ENCODE measurements at places on chromosomes 6 and 20.
A peak's percentile ranks its signal among the peaks of the same experiment; 100 is the strongest.

- DNase-seq: peak; percentile 52
Measured at GRCh38 chr20:32017711-32018251, 7.5 kb downstream of the CCM2L start.

- DNase-seq: no peak
Measured at GRCh38 chr6:96246563-96246962, 230.8 kb downstream of the FUT9 start.

- no peak for DNase-seq
Measured at GRCh38 chr6:134802426-134803058, 147.4 kb downstream of the ALDH8A1 start.

DNA sequence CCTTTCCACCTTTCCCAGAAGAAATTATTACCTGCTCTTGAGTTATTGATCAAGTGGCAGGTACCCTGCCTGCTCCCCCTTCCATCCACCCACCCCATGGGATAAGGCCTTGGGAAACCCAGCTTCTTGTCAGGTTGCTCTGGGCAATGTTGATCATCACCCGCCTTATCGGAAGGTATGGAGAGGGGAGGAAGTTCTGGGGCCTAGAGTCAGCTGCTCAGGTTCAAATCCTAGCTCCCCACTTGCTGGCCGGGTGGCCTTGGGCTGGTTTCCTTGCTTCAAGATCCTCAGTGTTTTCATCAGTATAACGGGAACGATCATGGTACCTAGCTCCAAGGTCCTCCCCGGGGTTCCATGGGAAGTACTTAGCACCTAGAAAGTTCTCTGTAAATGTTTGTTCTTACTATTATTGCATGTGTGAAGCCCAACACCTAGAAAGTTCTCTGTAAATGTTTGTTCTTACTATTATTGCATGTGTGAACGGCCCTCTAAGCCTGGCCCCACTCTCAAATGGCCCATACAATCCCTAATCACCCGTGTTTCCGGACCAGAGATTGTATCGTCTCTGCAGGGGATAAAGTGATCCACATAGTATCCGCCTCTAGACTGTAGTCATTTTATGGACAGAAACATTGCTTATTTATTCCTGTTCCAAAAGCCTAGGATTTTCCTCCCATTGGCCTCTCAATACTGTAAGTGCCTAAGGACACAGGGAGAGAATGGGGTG is 1.1 kb upstream of the PREX1 start:
- no peak for DNase-seq

GRCh38 chr20:33191484-33191883 is 23.5 kb downstream of the BPIFA2 start:
- no peak for DNase-seq

- no peak for DNase-seq
Measured at GRCh38 chr6:89221971-89222711, 5.0 kb upstream of the GABRR1 start.

DNA sequence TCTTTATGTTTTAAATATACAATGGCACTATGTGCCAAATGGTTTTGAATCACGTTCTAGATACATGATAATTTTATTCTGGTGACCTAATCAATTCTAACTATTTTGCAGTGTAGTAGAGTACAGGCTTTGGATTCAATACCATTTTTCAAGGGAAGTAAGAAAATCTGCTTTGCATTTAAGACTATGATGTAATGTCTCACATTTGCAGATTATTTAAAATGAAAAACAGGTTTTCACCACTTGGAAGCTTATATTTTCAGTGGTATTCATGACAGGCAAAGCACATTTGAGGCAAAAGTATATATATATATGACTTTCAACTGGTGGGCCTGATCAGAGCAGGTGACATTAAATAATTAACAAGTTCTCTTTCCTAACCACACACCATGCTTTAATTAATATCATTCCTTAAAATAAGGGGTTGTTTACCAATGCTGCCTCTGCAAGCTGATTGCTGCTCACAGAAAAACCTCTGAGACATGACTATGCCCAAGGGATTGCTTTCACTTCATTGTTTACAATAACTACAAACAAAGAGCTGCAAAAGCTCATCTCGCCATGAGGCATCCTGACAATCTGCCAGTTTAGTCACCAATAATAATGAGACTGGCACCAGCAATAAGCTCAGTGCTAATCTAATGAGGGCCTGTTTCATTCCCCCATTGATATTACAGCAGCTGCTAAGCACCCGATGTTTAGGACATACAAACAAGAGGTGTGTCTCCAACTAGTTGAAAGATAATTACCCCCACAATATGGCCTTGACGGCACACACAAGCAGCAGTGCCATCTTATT is 1176.0 kb upstream of the GJE1 start:
- no peak for DNase-seq

DNA sequence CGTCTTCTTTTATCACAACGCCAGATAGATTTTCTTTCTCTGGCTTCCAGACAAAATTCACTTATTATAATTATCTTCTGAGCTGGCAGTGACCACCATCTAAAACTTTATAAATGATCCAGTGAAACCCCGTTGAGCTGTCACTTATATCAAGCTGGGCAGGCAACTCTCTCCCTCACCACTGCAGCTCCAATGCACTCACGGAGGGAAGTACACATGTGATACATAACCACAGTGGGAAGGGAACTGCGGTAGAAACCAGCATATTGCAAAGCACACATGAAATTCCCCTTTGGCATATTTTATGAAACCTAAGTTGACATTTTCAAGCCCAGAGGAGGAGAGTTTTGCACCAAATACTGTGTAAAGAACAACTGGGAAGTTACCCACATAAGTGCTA is 536.9 kb downstream of the HACE1 start:
- no peak for DNase-seq

- no peak for DNase-seq
Measured at GRCh38 chr20:57208198-57208597, 58.2 kb downstream of the BMP7 start.

GRCh38 chr6:29426654-29427053 is 11.9 kb downstream of the OR12D1 start:
- no peak for DNase-seq
